ENCODE measurements at places on chromosomes 7 and 10.

DNA sequence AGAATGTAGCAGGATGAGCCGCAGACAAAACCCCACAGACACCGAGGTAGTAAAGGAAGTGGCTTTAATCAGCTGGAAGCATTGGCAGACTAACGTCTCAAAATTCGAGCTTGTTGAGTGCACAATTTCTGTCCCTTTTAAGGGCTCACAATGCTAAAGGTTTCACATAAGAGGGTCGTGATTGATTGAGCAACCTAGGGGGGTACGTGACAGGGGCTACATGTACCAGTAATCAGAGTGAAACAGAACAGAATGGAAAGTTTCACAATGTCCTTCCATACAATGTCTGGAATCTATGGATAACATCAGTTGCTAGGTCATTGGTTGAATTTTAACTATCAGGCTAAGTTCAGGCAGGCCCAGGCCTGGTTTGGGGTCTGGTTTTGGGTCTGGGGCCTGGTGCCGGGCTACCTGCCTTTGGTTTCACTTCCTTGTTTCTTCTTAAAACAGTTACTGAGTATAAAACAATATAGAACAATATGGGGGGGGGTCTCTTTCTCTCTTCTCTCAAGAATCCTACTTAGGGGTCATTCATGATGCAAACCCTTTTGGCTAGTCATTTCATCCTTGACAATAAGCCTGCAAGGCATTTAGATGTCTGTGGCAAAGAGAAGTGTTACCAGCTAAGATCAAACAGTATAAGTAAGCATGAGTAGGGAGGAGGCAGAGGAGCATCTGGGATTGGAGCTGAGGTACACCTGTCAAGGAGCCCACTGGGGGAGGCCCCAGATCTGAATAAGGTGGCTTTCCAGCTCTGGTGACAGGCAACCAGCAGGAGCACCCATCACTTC lies 364.1 kb downstream of the TNS3 start:
- DNase-seq: no peak

DNA sequence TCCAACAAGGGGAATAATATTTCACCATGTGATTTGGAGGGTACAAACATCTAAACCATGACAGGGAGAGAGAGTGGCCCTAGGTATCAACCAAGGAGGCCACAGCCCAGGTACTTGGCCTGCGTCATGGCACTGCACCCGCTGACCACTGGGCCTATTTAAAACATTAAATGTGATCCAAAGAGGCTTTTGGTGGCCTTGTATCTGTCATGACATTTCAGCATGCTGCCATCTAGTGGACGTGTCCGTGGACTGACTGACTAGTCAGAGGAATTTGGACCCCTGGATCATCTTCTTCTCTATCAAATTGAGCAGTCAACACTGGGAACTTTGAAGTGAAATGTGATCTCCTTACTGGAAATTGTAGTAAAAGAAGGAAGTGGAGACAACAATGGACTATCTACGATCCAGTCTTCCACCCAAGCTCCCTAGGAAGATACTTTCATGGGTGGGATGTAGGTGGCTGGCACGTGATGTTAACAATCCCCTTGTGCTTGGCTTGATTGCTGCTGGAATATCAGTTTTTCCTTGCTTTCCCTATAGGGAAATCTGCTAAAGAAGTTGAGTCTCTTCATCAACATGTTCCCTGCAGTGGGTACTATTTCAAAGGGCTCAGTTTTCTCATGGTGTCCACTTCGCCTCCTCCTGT lies 24.6 kb upstream of the ITGA8 start:
- no peak for DNase-seq

GRCh38 chr10:77160679-77161078 lies 476.9 kb downstream of the KCNMA1 start:
- DNase-seq: no peak

GRCh38 chr7:2631946-2632732 lies at the start of gene TTYH3:
TSS of gene TTYH3 (plus strand) at chr7:2631986. CDS start at chr7:2632156, 170 bp downstream.
- DNase-seq: no peak

- no peak for DNase-seq
Observed at GRCh38 chr7:142391191-142391992, 133.5 kb upstream of the PRSS58 start.

- no peak for DNase-seq
Observed at GRCh38 chr7:22333680-22334141, 23.2 kb downstream of the RAPGEF5 start.

DNA sequence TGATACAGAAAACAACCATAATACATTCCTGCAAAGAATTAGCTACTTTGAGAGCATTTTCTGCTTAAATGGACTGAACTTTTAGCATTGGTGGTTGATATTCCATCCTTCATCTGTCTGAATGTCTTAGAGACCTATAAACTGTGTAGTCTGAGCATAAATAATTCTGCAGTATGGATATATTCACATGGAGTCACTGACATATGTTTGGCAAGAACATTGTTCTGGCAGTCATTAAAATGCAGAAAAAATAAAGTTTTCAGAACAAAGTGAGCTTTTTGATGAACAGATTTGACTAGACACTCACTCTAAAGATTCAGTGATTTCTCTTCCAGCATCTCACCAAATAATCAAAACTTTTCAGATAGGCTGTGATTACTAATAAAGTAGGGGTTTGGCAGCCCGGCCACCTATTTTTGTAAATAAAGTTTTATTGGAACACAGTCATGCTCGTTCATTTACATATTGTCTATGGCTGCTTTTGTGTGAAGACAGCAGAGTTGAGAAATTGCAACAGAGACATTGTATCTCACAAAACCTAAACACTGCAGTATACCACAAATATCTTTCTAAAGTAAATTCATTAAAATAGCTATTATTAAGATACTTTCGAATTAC lies 44.1 kb upstream of the RAPGEF5 start:
- no peak for DNase-seq

DNA sequence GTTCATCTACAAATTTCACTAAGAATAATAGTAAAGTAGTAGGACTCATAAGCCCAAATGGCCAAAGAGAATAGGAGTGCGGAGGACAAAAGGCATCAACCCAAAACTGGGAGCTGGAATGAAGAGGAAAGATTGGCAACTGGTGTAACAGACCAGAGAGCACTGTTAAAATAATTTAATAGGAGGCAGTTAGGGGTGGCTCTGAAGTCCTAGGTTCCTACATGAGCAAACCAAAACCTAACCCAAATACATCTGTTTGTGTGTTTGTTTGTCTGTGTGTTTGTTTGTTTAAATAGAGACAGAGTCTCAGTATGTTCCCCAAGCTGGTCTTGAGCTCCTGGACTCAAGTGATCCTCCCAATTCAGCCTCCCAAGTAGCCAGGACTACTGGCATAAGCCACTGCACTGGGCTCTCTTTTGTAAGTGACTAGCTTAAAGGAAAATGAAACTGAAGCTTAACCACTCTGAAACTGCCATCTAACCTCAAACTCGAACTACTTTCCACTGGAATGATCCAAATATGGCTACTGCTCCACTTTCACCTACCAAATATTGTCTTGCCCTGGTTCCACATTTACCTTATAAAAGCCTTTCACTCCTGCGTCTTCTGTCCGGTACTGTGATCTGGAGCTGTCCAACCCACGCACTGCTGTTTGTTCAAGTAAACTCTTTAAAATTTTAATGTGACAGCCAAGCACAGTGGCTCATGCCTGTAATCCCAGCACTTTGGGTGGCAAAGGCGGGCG lies 94.9 kb downstream of the AKR1D1 start:
- no peak for DNase-seq

- DNase-seq: no peak
Observed at GRCh38 chr7:155464183-155464582, 6.3 kb downstream of the EN2 start.

- DNase-seq: no peak
Observed at GRCh38 chr7:101932083-101932482, 114.7 kb downstream of the CUX1 start.

GRCh38 chr10:128572696-128573095 lies 446.5 kb upstream of the MKI67 start:
- no peak for DNase-seq

- DNase-seq: peak; percentile 67
Observed at GRCh38 chr10:93068411-93069244, 5.1 kb upstream of the CYP26A1 start.

- DNase-seq: no peak
Observed at GRCh38 chr10:3803295-3803926, 18.4 kb upstream of the KLF6 start.

GRCh38 chr7:50588937-50589336 lies 23.7 kb upstream of the DDC start:
- no peak for DNase-seq

DNA sequence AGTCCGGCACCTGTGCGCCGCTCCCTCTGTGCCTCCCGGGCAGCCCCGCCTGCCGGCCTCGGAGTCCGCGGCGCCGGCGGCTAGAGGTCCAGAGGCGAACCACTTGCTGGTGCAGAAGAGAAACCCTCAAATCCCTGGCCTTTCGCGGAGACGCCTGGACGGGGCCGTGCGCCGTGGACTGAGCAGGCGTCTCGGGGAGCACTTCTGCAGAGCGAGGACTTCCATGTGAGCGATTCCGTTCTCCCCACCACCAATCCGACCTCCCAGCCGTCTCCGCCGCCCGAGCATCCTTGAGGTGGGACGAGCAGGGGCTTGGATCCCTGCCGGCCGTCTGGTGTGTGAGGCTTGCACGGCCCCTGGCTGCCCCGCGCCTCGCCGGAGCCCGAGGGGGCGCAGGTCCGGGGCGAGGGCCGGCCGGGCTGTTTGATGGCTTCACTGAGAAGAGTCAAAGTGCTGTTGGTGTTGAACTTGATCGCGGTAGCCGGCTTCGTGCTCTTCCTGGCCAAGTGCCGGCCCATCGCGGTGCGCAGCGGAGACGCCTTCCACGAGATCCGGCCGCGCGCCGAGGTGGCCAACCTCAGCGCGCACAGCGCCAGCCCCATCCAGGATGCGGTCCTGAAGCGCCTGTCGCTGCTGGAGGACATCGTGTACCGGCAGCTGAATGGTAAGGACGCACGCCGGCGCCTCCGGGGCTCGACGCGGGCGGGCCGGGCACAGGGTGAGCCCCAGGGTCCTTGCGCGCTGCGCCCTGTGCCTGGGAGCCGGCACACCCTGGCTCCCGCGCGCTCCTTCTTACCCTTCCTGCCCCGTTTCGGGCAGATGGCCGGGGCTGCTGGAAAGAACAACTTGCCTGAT lies 660 bp downstream of the GALNT17 start:
- peak; percentile 74 for DNase-seq

GRCh38 chr7:26034391-26034790 lies 117.6 kb upstream of the NFE2L3 start:
- DNase-seq: no peak

DNA sequence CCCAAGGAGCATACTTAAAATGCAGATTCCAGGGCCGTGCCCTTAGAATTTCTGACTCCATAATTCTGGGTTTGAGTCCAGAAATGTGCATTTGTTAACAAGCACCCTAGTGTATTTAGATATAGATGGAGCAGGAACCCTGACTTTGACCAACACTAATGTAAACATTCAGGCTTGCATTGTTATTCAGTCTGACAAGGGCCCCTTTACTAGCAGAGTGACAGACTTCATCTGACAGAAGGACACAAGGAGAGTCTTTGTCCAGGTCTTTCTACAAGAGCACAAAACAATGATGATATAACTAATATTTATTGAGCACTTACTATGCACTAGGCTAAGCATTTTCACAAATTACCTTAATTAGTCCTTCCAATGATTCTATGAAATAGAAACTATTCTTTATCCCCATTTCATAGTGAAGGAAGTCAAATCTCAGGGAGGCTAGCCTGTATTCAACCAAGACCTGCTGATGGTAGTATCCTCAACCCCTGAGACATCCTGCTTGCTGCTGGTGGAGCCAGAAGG lies 3.9 kb downstream of the RBP4 start:
- DNase-seq: no peak

GRCh38 chr10:131700032-131700431 lies 200.8 kb upstream of the PPP2R2D start:
- DNase-seq: peak; percentile 41

GRCh38 chr7:156608173-156608478 lies 32.4 kb upstream of the RNF32 start:
- DNase-seq: no peak

- no peak for DNase-seq
Observed at GRCh38 chr7:21160401-21160800, 267.5 kb upstream of the SP4 start.

GRCh38 chr10:118596426-118597124 lies 1.1 kb upstream of the PRLHR start:
- no peak for DNase-seq

GRCh38 chr7:91465595-91466061 lies 201.4 kb downstream of the FZD1 start:
- no peak for DNase-seq

DNA sequence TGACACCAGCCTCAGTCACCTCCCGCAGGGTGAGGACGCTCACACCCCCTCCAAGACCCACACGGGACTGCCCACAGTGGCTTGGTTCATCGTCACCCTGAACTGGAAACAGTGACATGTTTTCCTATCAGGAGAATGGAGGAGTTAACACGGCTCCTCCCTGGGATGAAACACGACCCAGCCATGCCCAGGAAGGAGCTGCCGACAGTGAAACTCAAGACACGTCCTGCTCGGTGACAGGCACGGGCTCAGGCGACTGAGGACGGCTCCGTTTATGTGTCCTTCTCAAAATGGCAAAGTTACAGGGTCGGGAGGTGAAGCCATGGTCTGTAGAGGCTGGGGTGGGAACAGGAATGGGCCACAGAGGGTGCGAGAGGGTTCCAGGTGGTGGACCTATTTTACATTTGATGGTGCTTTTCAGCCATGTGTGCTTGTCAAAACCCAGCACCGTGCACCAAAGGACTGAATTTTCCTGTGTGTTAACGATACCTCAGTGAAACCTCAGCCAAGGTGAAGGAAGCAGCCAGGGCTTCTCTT lies 272.4 kb downstream of the ADARB2 start:
- no peak for DNase-seq

DNA sequence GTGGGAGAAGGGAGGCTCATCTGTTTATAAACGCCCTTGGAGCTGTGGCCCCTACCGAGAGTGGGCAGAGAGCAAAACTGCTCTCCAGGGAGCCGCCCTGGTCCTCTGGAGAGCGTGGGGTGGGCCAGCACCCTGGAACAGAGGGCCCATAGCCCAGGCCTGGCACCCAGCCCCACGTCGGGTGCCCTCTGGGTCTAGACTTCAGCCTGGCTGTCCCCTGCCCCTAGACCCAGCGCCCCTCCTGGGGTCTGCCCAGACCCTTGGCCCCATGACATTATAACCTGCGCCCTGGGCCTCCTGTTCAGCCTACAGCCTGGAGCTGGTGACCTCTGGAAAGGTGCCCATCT lies 24.7 kb downstream of the GET4 start:
- DNase-seq: no peak

GRCh38 chr10:107611115-107611514 lies 446.6 kb upstream of the SORCS1 start:
- no peak for DNase-seq

- no peak for DNase-seq
Observed at GRCh38 chr10:608331-609261, 80.9 kb downstream of the DIP2C start.

DNA sequence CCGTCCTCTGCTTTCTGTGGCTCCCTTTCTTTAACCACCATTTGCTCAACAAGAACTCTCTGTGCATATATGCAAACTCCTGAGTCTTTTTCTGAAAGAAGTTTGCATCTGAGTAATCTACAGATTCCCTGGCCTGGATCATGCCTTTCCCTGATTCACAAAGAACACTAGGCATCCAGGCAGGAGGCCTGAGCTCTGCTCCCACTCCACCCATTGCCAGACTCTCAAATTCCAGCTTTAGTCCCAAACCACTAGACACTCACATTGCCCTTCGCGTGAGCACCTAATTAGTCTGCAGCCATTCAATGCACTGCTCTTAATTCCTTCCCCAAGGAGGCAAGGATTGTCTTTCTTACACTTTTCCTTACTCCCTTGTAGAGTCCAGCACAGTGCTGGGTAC lies 60.9 kb downstream of the ABCC2 start:
- no peak for DNase-seq

Data from left forelimb (tissue), 1 donor.